ENCODE measurements at places on chromosomes 5 and 9.
A peak's percentile ranks its signal among the peaks of the same experiment; 100 is the strongest.

DNA sequence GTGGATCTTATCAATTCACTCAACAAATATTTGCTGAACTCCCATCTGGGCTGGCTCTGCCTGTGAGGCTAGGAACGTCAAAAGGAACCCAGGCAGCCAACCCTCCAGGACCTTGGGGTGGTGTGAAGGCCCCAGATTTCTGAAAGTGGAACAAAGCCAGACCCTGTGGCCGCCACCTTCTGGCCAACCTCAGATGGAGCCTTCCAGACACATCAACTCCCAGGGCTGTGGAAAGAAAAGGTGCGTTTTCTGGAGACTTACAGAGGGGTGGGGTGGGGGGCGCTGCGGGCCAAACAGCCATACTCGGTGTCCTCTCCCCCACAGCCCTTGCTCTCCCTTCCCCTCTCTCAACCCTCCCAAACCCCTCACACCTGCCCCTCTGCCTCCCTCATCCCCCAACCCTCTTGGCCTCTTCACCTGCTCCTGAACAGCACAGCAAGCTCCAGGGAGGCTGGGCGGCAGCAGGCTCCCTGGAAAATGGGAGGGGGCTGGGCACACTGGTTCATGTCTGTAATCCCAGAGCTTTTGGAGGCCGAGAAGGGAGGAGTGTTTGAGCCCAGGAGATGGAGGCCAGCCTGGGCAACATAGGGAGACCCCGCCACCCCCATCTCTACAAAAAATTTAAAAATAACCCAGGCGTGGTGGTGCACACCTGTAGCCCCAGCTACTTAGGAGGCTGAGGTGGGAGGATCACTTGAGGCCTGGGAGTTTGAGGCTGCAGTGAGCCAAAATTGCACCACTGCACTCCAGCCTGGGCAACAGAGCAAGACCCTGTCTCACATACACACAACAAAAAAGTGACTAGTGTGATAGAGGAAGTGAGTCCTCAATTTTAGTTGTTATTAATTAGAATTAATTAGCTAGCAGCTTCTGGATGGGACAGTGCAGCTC lies 45.0 kb upstream of the PRRC2B start:
- no peak for DNase-seq

DNA sequence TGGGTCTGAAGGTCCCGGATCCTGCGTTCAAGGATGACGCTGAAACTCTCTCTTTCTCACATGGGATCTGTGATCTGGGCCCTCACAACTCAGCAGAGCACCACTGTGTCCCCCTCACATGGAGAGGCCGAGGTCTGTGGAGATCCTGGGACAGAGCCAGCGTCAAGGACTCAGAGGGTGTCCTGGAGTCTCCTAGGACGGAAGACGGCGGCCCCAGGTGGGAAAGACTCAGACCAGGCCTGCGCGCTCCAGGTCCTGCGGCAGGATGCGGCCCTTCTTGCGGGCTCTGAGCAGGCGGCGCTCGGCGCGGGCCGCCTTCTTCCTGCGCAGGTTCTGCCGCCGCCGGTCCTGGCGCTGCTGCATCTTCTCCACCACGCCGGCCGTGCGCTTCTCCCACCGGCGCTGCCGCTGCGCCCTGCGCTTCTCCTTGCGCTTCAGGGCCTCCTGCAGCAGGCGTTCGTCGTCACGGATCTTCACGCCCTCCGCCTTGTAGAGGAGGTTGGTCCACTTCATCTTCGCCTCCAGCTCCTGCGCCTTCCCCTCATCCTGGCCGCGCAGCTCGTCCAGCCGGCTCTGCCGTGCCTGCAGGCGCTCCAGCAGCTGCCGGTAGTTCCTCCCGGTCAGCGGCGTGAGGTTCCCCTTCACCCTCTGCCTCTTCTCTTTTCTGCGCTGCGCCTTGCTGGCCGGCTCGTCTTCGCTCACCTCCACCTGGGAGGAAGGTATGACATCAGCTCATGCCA lies 4.2 kb downstream of the SURF6 start:
- no peak for DNase-seq

DNA sequence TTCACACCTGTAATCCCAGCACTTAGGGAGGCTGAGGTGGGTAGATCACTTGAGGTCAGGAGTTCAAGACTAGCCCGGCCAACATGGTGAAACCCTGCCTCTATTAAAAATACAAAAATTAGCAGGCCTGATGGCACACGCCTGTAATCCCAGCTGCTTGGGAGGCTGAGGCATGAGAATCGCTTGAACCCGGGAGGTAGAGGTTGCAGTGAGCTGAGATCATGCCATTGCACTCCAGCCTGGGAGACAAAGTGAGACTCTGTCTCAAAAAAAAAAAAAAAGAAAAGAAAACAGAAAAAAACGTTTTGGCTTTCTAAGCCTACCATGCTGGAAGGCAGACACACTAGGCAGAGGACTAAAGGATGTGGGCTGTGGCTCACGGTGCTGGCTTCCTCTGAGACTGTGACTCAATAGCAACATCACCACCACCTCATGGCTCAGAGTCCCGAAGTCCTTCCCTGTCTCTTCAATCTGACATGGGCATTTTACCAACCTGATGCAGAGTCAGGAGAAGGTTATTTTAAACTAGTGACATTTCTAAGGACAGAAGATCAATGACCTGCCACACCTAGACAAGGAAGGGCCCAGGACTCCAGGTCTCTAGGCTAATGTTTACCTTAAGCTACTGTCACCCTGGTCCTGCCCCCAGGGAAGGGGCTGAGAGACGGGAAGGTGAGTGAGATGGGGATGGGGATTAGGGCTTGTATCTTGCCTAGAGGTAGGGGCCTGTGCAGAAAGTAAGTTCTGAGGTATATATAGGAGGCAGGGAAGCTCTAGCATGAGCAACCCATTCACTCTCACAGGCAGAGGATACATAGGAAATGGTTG lies 3.7 kb downstream of the ECSCR start:
- peak; percentile 63 for DNase-seq

DNA sequence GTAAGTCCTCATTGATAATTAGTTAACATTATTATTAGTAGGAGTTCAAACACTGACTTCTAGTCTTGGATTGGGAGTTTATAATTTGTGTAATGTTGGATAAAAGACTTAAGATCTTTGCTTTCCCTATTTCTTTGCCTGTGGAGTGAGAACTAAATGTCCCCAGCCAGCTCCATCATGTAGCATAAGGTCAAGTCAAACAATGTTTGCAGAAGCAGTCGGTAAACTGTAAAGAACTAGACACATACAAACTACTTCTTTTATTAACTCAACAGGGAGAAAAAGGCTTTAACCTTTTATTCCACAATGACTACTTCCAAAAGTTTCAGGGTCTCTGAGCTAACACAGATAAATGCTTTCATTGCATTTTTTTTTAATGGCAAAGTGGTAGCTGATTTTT lies 192.3 kb downstream of the CTNND2 start:
- DNase-seq = no peak

DNA sequence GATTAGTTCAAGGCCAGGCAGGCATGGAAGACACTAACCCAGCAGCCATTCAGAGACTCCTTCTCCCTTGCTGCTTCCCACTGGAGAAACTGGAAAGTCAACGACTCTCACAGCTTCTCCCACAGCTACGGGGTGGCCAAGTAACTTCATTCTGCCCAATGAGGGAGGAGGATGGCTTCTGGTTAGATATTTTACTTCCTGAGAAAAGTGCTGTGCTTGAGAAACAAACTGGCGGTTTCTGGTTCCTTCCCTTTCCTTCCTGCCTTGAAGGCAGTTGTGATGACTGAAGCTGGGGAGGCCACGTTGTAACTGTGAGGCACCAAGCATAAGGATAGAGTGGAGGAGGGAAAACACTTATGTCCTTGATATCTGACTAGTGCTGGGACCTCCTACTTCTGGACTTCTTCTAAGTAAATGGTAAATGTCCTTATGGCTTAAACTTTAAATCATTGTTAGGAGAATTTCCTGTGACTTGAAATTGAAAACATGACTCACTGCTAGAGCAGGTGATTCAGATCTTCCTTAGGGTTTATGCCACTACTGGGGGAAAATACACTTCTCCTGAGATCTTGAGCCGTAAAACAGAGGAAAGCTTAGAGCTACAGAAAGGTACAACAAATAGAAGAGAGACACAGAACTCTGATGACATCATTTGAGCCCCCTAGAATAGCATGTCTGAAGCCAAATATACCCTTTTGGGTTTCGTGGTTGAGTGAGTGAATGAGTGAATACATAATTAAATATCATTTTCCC lies 3.1 kb upstream of the GNPDA1 start:
- DNase-seq = no peak

DNA sequence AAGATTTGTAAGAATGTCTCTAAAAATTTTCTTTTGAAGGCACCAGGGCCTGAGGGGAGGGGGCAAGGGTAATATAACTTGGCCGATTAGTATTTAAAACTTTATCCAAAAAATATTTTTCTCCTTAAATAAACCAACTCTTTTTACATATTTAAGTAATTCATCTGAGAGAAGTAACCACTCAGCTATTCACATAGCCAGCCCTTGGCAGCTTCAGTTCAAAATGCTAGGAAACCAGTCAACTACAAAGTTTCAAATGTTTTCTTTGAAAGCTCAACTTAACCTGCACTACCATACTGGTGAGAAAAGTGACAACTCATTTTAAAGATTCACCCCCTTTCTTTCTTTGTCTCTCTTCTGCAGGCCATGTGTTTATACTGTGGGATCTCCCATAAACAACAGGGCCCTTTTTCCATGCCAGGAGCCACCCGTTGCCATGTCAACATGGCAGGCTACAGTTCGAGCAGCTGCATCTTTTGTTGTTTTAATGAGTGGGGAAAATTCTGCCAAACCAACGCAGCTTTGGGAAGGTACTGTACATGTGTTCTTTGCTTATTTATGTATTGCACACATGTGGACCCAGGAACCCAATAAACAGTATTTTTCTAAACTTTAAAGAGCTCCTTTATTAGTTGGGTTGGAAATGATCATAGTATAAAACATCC lies 46.3 kb downstream of the AOPEP start:
- no peak for DNase-seq

DNA sequence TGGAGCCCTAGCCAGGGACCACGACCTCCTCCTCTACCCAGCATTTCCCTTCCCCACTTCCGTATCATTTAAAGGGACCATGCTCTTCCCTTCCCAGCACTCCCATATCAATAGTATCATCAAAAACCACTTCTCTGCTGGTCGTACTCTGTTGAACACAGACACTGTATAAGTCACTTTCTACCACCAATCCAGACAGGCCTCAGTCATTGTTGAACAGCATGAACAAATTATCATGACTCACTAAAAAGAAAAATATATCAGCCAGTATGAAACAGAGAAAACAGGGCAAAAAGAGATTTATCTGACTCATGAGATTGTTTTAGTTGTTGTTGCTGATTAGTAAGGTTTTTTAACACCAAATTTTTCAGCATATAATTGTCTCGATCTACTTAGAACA lies 89.8 kb downstream of the CDKN2A start:
- no peak for DNase-seq

GRCh38 chr5:133062276-133062675 lies 10.5 kb downstream of the HSPA4 start:
- DNase-seq = no peak

DNA sequence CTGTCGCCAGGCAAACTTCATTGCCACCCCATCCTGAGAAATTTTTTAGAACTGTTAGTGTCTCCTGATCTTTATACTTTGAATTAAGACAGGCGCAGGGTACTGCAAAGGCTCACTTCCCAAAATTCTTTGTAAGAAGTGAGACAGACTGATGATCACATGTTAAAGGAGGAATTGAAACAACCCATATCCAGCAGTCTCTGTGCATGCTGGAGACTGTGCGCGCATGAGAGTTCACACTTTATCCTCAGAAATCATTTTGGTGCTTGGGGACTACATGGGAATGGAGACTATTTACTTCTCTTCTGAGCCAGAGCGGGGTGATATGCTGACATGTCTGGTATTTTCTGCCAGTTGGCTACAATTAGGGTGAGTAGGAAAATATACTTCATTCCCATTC lies 91.2 kb downstream of the ZNF474 start:
- DNase-seq = no peak

DNA sequence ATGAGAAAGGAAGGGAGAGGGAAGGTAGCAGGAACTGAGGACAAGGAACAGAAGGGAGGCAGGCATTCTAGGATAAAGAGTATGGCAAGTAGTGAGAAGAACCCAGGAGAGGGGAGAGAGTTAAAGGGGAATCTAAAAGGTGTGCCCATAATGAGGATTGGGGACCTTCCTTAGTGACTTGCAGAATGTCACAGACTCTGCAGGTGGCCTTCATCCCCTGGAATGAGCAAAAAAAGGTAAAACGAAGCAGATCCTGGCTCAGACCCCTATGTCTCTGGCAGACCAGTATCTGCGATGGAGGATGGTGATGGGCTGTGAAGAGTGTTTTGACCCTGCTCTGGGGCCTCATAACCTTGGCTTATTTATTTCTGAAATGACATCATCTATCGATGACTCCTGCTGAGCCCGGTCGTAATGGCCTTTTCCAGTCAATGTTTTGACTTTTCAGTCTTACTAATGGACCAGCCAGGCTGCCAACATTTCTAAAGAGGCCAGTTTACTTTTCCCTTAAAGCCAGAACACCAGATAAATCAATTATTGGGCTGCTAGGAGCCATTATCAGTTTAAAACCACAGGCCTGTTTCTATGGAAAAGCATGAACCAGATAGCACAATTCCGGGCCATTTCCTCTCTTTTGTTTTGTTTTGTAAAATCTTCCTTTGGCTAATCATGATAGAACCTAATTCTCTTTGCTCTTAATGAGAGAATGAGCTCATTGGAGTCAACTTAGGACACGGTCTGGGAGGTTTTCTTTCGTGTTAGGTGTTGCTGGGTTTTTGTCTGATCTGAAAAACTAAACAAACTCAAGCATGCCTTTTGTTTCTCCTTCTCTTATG lies 3.1 kb downstream of the TMOD1 start:
- DNase-seq = no peak

Data from GM12892 (cell line).